CMK (cell line): ENCODE measurements at places on chromosomes 3 and 15.

DNA sequence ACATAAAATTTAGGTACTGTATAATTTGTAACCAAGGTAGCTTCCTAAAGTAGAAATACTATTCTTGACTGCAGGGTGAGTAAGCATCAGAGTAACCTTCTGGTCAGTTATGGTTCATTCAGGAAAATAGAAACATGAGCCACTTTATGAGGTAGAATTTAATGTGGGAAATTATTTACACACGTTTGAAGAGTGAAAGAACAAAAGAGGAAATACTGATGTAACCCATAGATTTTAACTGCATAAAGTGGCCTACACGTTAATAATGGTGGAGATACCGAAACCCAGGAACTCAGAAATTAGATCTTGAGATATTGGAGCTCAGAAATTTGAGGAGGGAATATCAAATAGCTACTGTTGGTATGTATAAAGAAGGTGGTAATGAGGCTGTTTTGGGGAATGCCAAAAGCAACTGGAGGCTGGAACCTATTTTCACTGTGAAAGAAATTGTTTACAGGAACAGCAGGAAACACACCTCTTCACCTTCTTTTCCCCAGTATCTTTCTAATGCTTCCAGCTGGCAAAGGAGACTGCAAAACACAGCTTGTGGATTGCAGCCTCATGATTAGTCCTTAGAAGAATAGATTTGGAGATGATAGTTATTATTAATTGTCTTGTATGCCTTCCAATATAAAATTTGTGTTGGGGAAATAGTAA lies 216.1 kb downstream of the DOCK3 start:
- no peak for DNase-seq

GRCh38 chr3:132346841-132347736 lies 29.9 kb downstream of the ACP3 start:
- DNase-seq, result no peak

DNA sequence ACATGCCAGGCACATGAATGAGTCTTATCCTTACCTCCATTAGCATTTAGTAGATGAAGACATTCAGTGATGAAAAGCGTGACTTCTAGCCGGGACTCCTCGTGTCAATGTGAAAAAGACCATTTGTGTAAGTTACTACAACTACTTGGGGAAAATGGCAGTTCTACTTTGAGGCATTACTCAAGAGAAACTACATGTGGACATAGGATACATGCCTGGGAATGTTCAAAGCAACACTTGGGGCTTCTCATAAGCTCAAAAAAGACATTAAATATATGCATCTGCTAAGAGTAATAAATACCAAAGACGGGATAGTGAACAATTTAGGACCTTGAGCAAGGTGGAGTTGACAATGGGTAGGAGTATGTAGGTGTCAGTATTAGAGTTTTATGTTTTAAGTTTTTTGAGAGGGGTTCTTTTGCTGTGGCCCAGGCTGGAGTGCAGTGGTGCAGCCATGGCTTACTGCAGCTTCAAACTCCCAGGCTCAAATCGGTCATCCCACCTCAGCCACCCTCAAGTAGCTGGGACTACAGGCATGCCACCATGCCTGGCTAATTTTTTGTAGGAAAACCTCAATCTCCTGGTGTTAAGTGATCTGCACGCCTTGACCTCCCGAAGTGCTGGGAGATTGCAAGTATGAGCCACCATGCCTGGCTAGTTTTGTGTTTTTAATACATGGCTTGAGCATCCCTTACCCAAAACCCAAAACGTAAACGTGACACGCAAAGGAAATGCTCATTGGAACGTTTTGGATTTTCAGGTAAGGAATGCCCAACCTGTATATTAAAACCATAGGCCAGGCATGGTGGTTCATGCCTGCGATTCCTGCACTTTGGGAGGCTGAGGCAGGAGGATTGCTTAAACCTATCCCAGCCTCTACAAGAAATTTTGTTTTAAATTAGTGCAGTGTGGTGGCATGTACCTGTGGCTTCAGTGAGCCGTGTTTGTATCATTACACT lies 3.9 kb downstream of the RPLP1 start:
- peak; percentile 43 for DNase-seq

- no peak for DNase-seq
Observed at GRCh38 chr15:49379996-49380395, 43.0 kb upstream of the FGF7 start.

GRCh38 chr3:115834068-115834467 lies 210.8 kb downstream of the GAP43 start:
- no peak for DNase-seq

DNA sequence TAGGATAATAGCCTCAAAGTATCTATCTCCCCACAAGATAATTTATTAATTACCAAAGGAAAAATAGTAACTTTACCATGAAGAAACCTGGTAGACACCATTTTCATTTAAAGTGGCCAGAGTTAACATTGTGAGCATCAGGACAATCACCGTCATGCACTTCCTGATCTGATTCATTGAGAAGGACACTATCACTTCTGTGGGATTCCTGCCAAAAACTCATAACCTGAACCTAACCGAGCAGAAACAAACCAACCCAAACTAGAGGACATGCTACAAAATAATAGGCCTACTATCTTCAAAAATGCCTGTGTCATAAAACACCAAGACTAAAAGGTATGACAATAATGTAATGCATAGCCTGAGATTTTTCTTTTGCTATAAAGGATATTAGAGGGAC lies 39.0 kb downstream of the FSIP1 start:
- no peak for DNase-seq

DNA sequence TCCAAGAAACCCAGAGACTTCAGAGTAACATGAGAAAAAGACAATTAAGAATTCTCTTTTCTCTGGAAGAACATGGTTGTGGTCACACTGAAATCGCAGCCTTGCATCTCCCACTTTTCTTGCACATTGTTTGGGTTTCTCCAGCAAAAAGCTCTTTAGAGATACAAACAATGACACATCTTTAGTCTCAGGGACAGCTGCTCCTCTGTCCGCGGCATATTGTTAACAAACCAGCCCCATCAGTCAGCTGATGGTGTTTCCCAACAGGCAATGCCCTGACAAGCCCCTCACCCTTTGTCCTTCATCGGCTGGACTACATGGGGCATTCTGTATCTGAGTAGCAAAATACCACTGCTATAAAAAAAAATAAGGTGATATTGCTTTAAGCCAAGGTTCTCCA lies 53.4 kb downstream of the UMPS start:
- DNase-seq, result no peak

DNA sequence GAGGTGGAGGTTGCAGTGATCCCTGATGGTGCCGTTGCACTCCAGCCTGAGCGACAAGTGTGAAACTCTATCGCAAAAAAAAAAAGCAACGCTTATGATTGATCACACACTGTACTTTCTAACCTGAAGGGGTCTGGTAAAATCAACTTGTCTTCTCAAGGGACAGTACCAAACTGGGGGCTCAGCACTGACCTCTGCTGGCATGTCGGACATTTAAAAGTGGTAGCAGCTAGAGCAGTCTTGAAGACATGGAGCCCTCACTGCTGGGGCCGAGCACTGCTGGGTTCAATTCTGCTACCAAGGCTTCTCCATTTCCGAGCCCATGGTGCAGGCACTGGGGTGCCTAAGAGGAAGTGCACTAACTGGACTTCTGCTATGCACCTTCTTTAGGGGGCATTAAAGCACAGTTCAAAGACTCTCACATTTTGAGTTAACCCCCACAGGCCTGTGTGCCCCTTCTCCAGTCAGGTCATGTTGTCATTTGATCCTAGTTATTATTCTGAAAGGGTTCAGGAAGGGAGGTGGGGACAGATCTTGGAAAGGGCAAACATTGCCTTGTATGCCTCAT lies 26.4 kb upstream of the LAMP3 start:
- no peak for DNase-seq

DNA sequence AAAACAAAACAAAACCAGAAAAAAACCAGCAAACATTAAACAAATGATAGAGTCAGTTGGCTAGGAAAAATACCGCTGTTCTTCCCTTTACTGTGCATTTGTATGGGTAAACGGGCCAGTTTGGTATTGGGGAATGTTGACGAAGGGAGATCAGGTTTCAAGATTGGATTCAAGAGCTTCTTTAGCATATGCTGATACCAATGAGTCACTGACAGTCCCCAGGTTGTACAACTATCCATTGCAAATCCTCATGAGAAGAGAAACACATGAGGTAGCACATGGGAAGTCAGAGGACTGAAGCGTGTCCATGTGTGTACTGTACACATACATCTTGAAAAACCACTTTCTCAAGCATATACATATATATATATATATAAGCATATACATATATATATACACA lies 25.6 kb downstream of the TIGIT start:
- no peak for DNase-seq

- peak; percentile 78 for DNase-seq
Observed at GRCh38 chr3:170869645-170870593, at the start of gene RPL22L1. TSS of gene RPL22L1 (minus strand) at chr3:170870195. CDS start at chr3:170870167, 28 bp downstream.

- DNase-seq, result no peak
Observed at GRCh38 chr3:73245459-73245858, 184.0 kb downstream of the EBLN2 start.

DNA sequence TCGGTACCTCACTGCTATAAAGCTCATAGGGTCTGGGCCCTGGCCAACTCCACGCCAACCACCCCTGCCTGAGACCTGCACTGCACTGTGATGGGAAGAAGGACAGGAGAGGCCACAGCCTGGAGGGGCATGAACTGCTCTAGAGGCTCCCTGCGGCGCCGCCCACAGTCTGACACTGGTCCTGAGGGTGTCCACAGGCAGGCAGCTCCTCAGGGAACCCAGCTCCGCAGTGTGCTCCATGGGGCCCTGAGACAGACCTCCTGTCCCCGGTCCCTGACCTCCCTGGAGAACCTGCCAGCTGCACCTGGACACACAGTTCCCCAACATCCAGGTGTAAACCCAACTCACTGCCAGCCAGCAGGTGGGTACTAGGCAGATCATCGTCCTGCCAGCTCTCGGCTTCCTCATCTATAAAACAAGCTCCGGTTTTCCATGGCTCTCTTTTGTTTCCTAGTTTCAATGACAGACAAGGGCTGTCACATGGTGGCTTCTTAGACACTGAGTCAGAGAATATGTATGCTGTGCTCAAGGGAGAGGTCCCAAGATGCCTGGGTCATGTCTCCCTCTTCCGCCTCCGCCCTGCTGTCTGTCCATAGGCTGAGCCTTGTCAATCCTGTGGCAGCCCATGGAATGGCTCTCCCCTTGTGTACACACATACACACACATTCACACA lies 5.1 kb upstream of the HAPLN3 start:
- no peak for DNase-seq

GRCh38 chr3:188446766-188447165 lies 292.8 kb downstream of the LPP start:
- DNase-seq, result no peak

- DNase-seq, result no peak
Observed at GRCh38 chr3:125207949-125208568, 4.5 kb downstream of the SLC12A8 start.

GRCh38 chr3:52447512-52448355 lies 2.8 kb upstream of the SEMA3G start:
- no peak for DNase-seq

DNA sequence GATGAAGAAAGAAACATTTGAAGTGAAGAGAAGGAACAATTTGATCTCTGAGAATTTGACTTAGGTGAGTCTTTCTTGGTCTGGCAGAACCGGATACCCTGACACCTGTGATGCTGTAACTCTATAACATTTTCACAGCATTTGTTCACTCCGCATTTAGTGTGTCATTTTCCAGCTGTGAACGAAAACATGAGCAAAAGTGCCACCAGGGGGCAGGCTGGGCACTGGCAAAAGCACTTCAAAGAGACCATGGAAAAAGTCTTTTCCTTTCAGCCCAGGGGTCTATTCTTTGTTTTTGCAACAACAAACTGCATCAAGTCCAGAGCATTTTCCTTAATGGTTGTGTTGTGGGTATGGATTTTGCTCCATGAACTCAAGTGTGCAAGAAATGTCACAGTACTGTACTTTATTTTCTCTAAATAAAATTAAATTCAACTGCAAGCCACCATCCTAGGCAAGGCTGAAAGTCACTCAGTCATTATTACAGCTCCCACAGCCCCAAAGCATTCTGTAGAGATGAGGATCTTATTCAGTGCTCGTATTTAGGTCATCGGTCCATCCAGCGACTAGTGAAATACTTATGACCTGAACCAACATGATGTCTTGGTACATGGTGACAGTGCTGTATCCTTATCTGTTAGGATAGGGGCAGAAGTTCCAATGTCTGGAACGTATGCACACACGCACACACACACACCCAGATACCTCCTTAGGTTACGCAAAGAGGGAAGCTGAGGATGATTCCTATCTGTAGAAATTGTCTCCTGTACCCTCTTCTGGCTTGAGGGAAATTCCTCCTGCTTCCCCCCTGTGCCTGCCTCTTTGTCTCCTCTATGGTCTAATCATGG lies 125.5 kb downstream of the GADL1 start:
- DNase-seq, result no peak

- DNase-seq, result no peak
Observed at GRCh38 chr15:36579792-36580431, 486 bp downstream of the CDIN1 start.

GRCh38 chr15:48411971-48412591 lies 80.9 kb downstream of the DUT start:
- no peak for DNase-seq

DNA sequence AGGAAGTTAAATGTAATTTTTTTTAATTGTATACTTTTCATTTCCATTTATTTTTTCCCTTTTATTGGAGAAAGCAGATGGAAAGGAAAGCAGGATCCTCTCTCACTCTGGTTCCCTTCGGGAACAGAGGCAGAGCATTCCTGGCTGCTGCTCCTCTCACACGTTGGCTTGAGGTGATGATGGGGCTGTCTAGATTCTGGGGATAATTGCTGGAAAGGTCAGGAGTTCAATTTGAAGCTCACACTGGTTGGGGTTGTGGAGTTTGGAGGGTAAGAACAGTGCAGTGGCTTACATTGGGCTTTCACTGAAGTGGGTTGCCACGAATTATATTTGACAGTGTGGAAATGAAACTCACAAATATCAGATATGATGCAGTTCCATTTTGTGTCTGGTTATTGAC lies 57.6 kb downstream of the RARB start:
- no peak for DNase-seq

DNA sequence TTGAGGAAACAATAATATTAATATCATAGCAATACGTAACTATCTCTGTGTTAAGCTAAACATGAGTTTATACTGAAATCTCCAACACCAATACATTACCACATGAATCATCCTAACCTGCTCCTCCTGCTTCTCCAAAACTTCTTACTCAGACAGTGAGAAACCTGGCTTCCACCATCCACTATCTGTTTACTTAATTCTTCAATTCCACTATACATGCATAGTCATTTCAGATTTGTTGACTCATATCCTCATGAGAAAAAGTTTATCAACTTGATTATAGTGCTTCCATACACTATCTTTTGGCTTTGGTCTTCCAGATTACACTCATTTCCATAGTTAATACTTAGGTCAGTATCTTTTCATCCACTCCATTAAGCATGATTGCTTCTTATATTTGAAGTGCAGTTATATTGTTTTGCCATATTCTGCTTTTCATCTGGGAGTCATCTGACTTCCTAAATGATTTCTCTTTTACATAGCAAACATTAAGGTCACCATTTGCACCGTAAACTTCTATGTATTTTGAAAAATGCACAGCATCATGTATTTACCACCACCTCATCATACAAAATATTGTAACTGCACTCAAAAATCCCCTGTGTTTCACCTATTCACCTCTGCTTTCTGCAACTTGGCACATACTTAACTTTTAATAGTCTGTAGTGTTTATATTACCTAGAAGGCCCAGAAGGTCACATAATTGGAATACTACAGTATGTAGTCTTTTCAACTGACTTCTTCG lies 970.6 kb downstream of the DIPK2A start:
- no peak for DNase-seq
